ENCODE measurements at places on chromosomes 5 and 9.
A peak's percentile ranks its signal among the peaks of the same experiment; 100 is the strongest.

GRCh38 chr9:101485924-101486692 is 47.5 kb upstream of the RNF20 start:
- DNase-seq, result peak; percentile 39

GRCh38 chr5:50889790-50890189 is 223.4 kb downstream of the PARP8 start:
- DNase-seq, result peak; percentile 0

GRCh38 chr5:135555530-135555929 is 19.8 kb upstream of the NEUROG1 start:
- DNase-seq, result no peak

DNA sequence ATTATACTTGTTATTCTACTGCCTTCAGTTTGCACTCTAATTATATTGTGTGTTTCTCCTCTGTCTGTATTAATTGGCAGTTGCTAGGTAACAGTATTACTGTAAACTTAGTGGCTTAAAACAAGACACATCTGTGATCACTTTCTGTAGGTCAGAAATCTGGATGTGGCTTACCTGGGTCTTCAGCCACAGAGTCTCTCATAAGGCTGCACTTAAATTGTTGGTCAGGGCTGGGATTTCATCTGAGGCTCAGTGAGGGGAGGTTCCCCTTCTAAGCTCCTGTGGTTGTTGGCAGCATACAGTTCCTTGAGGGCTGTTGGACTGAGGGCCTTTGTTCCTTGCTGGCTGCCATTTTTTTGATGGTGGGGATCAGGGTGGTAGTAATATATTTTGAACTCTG is 68.8 kb downstream of the SLC44A1 start:
- DNase-seq, result peak; percentile 19

All from RPMI7951 (cell line).